ENCODE measurements at places on chromosomes 3 and 15.

DNA sequence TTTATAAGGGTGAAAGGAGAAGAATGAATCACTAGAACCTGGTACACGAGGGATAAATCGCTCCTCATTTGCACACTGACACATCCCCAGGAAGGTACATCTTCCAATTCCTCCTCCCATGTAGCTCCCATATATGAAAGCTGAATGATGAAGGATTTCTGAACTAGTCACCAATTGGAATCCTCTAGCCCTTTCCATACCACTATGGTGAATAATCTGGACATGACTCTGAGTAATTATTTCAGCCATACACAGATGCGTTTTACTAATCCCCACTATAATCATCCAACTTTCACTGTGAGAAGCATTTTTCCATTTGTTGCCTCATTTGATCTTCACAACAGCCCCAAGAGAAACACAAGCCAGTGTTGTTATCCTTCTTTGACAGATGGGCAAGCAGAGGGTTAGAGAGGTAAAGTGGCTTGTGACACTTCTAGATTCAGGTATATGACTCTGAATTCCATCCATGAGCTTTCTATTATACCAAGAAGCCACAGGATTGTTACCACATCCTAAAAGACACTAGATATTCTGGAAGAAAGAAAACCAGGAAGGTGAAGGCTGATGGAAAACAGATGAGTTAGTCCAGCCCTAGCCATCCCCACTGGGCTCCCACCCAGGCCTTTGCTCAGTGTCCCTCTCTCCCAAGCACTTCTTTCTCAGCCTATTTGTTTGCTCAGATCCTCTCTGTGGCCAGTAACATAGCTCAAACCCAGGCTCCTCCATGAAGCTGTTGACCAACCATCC is 22.2 kb upstream of the BCL6 start:
- no peak for DNase-seq

GRCh38 chr3:121809249-121809648 is 25.6 kb downstream of the IQCB1 start:
- no peak for DNase-seq

DNA sequence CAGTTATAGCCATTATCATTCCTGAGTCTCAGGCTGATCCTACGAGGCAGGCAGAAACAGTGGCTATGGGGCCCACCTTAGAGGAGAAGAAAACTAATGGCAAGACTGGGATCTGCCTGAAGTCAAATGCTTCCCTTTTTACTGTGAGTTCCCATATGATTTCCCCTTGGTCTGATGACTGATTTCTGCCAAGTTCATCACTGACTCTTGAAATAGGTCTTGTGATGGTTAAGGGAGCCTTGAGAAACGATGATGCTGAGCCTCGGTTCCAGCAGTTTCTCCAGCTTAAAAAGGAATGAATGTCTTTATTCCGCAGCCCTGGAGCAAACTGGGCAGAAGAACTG is 29.4 kb upstream of the LDHAL6B start:
- DNase-seq: no peak

GRCh38 chr15:70876683-70877082 is 15.6 kb downstream of the THAP10 start:
- no peak for DNase-seq

DNA sequence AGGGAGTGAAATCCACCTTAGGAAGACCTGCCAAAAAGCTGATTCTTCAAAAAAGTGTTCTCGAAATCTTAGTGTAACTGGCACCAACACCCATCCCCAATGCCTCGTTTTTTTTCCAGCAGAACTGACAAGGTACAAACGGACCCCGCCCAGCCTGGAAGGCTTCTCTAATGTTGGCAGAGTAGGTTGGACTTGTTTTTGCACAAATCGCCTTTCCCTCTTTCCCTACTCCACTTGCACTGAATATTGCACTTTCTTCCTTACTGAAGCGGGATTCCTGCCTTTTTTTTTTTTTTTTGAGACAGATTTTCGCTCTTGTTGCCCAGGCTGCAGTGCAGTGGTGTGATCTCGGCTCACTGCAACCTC is 544 bp upstream of the TIMMDC1 start:
- DNase-seq: no peak

DNA sequence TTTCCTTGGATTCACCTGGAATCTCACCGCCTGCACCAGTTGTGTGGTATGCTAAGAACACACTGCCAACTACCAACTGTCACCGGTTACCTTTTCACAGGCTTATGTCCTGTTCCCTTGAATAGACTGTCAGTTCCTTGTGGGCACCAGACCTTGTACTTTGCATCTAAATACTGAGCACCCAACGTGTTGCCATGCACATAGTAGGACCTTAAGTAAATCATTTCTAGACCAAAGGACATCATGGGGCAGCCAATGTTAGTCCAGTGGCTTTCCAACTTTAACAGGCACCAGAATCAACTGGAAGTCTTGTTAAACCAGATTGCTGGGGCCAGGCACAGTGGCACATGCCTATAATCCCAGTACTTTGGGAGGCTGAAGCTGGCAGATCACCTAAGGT is 1.2 kb upstream of the RPAP1 start:
- DNase-seq: no peak

DNA sequence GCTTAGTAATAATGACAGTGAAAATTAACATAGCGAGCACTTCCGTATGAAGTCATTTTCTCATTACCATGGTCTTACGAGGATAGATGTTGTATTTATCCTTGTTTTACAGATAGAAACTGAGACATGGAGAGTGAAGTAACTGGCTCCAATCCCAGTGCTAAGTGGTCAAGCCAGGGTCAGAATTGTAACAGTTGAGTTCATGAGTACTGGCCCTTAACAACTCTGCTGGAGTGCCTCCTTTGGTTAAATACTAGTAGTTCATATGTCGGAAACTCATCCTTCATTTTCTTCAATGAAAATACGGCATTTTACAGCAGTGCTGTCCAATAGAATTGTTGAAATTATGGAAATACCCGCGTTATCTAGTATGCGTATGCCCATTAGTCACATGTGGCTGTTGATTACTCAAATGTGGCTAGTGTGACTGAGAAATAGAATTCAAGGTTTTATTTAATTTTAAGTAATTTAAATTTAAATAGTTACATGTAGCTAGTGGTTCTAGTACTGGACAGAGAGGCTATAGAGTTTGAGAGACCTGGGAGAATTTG is 32.5 kb downstream of the FNDC3B start:
- no peak for DNase-seq

DNA sequence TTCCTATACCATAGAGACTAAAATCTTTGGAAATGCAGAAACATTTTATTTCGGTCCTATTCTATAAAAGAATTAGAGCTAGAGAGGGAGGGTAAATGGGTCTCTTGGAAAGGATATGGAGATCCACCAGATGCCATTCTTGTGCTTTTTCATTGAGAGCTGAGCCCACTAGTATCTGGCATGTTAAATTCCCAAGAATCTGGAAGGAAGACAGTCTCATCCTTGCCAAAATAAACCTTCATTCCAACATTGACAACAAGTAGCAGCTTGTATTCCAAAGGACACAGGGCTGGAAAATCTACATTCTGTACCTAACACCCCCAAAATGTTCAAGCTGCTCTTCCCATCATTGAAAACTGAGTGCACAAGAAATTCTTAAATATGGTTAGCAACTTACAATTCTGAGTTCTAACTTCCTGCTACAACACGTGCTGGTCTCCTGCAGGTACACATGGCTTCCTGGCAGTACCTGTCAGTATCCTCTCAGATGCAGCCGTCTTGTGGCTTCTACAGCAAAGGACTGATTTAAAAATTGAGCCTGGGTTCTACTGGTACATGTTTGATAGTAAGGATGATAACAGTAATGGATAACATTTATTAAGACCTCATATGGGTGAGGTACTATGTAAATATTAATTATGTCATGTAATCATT is 348.1 kb downstream of the SV2B start:
- DNase-seq: no peak

- no peak for DNase-seq
Observed at GRCh38 chr3:110815008-110815583, 256.5 kb upstream of the NECTIN3 start.

GRCh38 chr3:155843569-155843968 is 10.7 kb downstream of the SLC33A1 start:
- DNase-seq: no peak

GRCh38 chr3:172258624-172259023 is 189.6 kb downstream of the GHSR start:
- no peak for DNase-seq

DNA sequence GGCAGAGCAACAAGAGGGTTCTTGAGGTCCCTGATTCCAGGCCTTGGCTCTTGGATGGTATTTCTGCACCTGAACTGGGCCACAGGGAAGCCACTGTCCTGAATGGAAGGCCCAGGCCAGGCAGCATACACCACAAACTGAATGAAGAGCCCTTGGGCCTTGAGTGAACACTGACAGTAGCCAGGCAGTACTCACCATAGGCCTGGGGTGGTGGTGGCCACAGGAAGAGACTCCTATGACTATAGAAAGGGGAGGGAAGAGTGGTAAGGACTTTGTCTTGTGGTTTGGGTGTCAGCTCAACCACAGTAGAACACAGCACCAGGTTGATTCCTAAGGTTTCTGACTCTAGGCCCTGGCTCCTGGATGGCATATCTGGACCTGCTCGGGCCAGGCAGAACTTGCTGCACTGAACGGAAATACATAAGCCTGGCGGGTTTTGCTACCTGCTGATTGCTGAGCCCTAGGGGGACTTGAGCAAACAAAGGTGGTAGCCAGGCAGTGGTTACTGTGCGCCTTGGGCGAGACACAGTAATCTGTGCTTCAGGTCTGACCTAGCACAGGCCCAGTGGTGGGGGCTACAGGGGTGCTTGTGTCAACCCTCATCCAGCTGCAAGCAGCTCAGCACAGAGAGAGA is 241.4 kb downstream of the ISL2 start:
- no peak for DNase-seq

GRCh38 chr3:143328451-143328850 is 208.9 kb downstream of the CHST2 start:
- DNase-seq: no peak

DNA sequence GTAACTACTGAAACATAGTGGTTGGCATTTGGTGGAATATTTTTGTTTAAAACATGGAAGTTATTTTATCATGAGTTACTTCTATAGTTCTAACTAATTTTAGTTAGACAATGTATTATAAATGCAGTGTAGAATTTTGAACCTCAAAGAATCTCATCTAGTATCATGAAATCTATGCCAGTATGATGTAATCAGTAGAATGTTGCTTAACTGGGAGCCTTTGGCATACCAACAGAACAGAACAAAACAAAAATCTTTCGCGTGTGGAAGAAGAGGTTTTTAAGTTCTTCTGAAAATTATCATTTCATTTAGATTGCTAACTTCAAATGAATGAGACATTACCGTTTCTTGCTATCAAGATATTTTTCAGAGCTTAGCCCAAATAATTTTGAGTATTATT is 98.4 kb upstream of the LRRFIP2 start:
- no peak for DNase-seq

DNA sequence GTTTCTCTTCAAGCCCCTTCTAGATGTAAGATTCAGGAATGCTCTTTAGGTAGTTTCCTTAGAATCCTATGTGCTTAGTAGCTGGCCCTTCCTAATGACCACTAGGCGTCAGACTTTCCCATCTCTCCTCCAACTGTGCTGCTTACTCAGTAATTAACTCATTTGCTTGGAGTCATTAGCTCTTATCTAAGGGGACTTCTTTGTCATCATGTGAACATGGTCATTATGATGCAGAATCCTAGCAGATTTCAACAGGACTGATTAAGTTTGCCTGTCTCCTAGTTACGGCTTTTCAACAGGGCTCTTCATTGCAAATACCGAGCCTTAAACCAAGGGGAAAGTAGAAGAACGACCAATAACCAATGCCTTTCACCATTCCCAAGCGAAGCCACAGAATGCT is 46.4 kb downstream of the GJD2 start:
- DNase-seq: no peak

GRCh38 chr3:89841041-89841440 is 733.6 kb downstream of the EPHA3 start:
- no peak for DNase-seq

- no peak for DNase-seq
Observed at GRCh38 chr15:51499379-51499976, 123.1 kb downstream of the DMXL2 start.

DNA sequence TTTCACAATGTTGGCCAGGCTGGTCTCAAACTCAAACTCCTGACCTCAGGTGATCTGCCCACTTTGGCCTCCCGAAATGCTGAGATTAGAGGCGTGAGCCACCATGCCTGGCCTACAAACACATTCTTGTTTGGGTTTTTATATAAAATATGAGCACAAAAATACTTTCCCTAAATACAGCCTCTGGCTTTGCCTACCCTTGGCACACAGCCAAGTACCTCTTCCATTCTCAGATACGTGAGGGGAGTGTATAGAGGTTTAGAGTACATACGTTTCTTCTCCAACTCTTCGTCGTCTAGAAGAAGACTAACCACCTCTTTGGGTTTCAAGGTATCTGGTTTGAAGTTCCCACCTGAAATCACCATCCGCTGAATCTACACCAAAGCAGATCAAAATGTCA is 33.5 kb downstream of the CHAC1 start:
- DNase-seq: no peak

- no peak for DNase-seq
Observed at GRCh38 chr3:9279966-9280365, 30.5 kb upstream of the SRGAP3 start.
